Cardiac atrium fibroblast (primary cell): ENCODE measurements at places on chromosomes 16 and 17. TPM values are rescaled to one million over a fixed set of nuclear protein-coding genes. Genes with fewer than 3 reads are reported as not detected.

The USP43 gene
- not detected in 2 replicates for total RNA-seq

The MYH13 gene
- 0.16 TPM in 1 of 2 replicates, not detected in the other for total RNA-seq

The C17orf75 gene
- total RNA-seq: 4.7 and 10.3 TPM in 2 replicates

The RNU2-1 gene
- total RNA-seq: not detected in 2 replicates

The MAP2K6 gene
- under 0.01 TPM in 2 replicates for total RNA-seq

The TMEM100 gene
- 4.0 and 4.9 TPM in 2 replicates for total RNA-seq

The NPIPB2 gene
- total RNA-seq: 2.9 and 4.4 TPM in 2 replicates

The DDX52 gene
- total RNA-seq: 14.3 and 18.0 TPM in 2 replicates

The ZP2 gene
- total RNA-seq: not detected in 2 replicates
